Hippocampal formation (tissue), 2 donors: ENCODE measurements at places on chromosomes 5 and 9.

DNA sequence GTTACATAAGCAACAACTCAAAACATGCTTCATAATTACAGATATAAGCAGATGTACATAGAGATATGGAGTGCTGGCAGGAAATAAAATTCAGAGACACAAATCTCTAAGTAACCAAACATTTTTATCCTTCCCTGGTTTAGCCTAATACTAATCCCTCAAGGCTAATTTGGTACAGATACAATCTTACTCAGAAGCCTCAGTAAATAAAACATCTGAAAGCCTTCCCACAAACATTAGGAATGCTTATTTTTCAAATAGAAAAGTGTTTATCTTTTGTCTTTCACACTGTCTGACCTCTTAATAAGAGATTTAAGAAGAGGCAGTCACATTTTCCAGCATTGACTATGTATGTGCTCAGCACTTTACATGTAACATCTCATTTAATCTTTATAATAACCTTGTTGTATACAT, 399.4 kb downstream of the ARRDC3 start:
- no peak for DNase-seq

- peak; percentile 10 for DNase-seq
Measured at GRCh38 chr5:132225165-132226032, 2.3 kb downstream of the P4HA2 start.

- no peak for DNase-seq
Measured at GRCh38 chr5:175501759-175502158, 23.4 kb downstream of the SFXN1 start.

GRCh38 chr5:126015235-126016181, 407.7 kb upstream of the GRAMD2B start:
- peak; percentile 9 for DNase-seq

GRCh38 chr9:80843028-80843427, 846.3 kb downstream of the TLE1 start:
- DNase-seq, result no peak

DNA sequence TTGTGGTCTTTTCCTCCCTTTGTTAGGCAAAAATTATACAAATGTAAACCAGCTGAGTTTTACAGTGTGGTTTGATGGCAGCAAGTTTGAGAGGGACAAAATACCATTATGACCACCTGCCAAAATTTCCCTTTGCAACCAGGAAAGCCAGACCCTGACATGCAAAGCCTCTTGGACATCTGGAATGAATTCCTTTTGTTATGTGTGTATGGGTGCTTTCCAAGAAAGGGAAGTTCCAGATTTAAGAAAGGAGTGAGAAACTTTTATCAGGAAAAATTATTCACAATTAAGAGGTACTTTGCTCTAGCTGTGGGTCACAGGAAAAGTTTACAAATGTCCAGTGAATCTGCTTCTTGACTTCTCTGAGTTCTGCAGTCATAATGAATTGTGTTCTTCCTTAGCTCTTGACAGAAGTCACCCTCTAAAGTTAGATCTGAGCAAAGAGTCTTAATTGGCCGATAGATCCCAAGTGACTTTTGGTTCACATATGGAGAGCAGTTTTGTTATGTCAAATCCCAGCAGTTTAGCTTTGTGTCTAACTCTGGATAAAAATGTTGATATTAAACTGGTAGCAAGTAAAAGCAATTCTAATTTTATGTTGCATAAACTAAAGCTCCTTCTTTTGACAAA, 295.9 kb upstream of the ZNF608 start:
- no peak for DNase-seq

DNA sequence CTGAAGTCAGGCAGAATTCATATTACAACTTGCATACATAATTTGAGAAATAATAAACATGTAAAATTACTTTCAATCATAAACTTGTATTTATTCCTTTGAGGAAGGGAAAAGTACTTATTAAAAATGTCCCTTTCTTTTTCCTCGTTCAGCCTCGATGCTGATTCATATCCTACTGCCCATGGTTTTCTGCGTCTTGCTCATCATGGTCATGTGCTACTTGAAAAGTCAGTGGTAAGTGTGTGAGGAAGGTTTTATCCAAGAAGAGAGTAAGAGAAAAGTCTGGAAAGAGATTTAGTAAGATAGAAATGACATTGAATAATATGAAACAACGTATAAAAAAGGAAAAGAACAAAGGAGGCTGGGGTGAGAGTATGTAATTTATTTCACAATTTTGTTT, 85.9 kb downstream of the OSMR start:
- DNase-seq, result no peak

DNA sequence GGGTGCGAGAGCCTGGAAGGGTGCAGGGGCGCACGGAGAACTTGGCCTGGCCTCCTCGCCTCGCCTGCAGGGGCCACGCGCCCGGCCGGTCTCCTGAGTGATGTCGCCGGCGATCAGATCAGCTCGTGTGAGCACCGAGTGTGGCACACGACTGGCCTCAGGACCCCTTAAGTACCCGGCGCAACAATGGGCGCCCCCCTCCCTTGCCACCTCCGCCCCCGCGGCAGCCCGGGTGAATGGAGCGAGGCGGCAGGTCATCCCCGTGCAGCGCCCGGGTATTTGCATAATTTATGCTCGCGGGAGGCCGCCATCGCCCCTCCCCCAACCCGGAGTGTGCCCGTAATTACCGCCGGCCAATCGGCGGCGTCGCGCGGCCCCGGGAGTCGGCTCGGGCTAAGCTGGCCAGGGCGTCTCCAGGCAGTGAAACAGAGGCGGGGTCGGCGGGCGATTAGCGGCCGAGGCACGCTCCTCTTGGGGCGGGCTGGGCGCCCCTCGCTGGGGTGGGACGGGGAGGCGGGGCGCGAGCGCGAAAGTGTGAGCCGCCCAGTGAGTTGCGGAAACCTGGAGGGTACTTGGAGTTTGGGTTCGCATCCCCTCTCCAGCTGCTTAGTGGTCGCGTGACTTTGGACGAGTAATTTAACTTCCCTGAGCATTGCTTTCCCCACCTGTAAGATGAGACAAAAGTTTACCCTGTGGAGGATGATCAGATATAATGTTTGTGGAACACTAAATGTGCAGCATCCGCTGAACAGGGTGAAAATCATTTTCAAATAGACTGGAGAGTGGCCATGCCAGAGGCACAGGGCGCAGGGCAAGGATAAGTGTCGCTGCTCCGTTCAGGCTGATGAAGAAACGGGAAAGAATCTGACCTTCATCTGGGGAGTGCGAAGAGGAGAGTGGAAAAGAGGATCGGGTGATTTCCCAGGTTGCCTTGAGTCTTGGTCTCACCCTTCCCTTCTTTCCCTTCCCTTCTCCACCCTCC, at the start of gene NEUROG1:
Gene NEUROG1, minus strand, starts transcription at position 145 of the 982 bp plus-strand sequence. CDS start 274 bp downstream, outside the sequence.
- DNase-seq, result no peak

GRCh38 chr9:133163504-133164172, at the start of gene GBGT1:
GBGT1 (minus strand) TSS chr9:133163914; CDS start chr9:133162412, 1,502 bp downstream.
- DNase-seq, result peak; percentile 18

DNA sequence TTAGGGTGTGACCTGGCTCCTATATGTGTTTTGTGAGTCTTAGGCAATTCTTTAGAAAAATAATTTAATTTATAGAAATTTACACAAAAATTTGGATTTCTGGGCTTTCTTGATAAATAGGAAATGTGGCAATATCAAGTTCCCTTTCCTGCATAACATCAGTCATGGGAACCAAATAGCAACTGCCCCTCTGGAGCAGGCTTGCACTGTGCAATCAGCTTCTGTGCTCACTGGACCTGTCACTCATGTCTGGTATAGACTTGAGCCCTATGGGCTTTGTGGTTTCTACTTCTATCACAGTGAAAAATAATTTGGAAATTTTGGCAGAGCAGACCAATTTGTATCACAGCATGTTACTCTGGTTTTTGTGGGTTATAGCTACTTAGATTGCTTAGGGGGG, 131.7 kb downstream of the ADGRV1 start:
- DNase-seq, result no peak

DNA sequence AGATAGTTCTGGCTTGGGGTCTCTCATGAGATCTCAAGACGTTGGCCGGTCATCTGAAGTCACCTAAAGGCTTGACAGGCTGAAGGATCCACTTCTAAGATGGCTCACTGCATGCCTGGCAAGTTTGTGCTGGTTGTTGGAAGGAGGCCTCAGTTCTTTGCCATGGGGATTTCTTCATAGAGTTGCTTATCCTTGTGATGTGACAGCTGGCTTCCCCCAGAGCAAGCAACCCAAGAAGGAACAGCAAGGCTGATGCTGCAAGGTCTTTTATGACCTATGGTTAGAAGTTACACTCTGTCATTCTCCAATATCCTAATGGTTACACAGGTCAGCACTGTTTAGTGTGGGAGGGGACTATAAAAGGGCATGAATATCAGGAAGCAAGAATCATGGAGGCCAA, 20.7 kb upstream of the GRPEL2 start:
- DNase-seq, result no peak

DNA sequence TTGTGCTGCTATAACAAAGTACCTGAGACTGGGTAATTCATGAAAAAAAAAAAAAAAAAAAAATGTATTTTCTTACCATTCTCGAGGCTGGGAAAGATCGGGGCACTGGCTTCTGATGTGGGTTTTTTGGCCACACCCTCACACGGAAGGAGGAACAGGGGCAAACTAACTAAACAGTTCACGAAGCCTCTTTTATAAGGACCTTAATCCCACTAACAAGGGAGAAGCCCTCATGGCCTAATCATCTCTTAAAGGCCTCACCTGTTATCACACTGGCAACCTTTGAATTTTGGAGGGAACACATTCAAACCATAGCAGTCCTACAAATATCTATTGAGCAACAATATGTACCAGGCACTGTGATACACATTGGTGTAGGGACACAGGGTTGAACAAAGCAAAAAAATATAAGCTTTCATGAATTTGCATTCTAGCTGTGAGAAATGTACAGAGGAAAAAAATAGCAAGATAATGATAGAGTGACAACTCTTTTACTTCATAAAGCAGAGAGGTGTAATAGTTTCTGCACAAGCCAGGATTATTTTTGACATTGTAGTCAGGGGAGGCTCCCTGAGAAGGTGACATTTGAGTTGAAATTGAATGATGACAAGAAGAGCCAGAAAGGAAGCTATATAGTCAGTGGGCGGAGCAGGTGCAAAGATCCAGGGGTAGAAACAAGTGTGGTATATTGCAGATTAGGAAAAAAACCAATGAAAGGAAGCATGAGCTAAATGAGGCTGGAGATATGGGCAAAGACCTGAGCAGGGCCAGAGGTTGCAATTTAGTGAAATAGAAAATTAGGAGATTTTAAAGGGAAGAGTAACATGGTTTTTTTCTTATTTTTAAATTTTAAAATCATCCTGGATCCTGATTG, 68.1 kb upstream of the GRAMD2B start:
- DNase-seq, result no peak

GRCh38 chr5:58403822-58404433, 56.0 kb downstream of the PLK2 start:
- DNase-seq, result no peak

DNA sequence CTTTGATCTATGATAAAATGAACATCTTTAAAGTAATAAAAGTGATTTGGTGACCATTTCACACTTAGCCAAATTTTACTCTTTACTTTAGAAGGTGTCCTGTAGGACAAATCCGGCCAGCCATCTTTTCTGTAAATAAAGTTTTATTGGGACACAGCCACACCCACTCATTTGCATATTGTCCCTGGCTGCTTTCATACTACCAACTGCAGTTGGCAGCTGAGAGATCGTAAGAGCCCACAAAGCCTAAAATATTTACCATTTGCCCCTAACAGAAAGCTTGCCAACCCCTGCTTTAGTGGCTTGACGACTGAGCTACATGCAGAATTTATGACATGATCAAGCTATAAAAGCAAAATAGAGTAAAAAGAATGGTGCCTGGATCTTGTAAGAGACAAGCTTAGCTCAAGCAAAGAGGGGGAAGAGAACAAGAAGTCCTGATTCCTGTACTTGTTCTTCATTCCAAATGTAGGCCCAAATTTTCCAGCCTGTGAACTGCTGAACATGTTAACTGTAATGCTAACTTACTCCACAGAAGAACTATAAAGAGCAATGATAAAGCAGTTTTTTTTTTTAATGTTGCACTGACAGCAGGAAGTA, 7.4 kb upstream of the FBXO10 start:
- DNase-seq, result no peak

- DNase-seq, result no peak
Measured at GRCh38 chr5:108649106-108649505, 98.6 kb upstream of the FER start.

- no peak for DNase-seq
Measured at GRCh38 chr9:98230789-98231188, 24.7 kb downstream of the TBC1D2 start.

DNA sequence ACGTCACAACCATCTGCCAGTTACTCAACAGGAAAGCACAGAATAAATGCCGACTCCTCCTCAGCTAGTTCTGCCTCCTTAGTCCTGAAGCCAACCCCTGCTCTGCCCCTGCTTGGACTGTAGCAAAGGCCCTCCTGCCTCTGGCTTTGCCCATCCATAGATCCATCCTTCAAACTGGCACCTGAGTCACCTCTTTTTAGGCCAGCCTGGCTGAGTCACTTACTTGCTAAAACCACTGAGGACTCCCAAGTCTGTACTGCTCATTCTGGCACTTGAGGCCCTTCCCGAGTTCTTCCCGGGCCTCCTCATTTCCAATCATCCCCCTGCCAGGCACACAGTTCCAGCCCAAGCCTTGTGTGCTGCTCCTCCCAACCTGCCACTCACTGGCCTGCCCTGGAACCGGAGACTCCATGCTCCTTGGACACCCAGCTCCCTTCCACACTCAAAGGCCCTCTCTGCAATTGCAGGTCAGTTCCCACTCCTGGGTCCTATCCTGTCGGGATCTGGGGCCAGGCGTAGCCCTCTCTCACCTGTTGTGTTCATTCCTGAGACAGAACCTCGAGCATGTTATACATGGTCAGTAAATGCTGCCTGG, 220.1 kb downstream of the DAB2IP start:
- no peak for DNase-seq

GRCh38 chr9:18566121-18566520, 92.2 kb downstream of the ADAMTSL1 start:
- DNase-seq, result no peak

DNA sequence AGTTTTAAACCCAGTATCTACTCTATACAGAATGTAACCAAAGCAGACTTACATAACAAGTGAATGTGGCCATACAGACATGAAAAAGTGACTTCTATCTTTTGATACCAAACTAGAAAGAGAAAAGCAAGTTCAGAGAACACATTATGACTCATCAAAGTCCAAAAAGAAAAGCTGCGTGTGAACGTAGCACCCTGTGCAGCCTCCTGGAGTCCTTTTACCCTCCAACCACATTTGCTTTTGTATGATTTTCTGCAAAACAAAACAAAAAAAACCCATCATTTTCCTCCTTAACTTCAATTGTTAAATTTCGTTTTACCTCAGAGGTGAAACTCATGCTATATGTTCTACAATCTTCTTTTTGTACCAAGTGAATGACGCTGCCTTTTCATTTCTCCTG, 2.8 kb upstream of the SMARCA2 start:
- no peak for DNase-seq

- no peak for DNase-seq
Measured at GRCh38 chr5:57738301-57738700, 255.7 kb upstream of the ACTBL2 start.
